Ovary (tissue), 10 donors: ENCODE measurements at places on chromosomes 12 and 14. TPM values are rescaled to one million over a fixed set of nuclear protein-coding genes. Genes with fewer than 3 reads are reported as not detected.

DNA sequence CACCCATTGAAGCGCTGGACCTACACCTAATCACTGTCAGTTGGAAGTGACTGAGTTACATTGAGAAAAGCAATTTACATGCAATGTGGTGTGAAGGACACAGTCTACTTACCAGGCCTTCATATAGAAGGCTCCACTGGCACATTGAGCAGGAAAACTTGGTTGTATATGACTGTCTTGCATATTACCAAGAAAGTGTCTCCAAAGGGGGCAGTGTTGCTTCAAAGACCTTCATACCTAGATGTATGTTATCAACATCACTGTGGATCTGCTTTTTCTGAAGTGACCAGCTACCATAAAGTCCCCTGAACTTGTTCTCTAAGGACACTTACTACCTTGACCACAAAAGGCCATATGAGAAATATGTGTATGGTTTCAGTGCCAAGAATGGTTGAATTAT is 64.1 kb downstream of the NELL2 start:
- H3K36me3 ChIP-seq, result no peaks in the 10 kb centered on the region
- no peaks in the 10 kb centered on the region for H3K4me1 ChIP-seq

GRCh38 chr12:110743571-110744093 is 941 bp upstream of the PPP1CC start:
- peak overlapping the region; percentile 97 for H3K4me3 ChIP-seq

DNA sequence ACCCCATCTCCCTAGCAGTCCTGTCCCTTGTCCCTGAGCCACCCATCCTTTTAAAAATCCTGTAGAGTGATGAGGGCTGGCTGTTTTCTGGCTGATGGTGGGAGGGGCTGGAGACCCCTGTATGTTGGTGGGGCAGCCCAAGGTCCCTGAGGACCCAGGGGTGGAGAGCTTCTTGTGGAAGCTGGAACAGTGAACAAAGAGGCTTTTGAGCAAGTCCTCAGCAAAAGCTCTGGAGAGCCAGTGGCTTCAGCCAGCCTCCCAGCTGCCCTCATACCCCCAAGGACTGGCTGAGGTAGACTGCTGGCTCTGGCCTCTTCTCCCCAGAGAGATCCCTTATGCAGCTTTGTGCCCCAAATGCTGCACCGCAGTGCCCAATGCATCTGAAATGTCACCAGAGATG is 29.2 kb upstream of the COL2A1 start:
- no peak for DNase-seq
- H3K27ac ChIP-seq, result no peak overlapping the region
- peaks cover 6% of the 10 kb centered on the region for H3K4me1 ChIP-seq

- H3K27me3 ChIP-seq, result no peaks in the 10 kb centered on the region
- H3K4me1 ChIP-seq, result peaks cover 57% of the 10 kb centered on the region
- H3K27ac ChIP-seq, result no peak overlapping the region
- no peak overlapping the region for H3K4me3 ChIP-seq
- H3K36me3 ChIP-seq, result no peaks in the 10 kb centered on the region
Observed at GRCh38 chr12:57837864-57838562, 8.5 kb downstream of the CTDSP2 start.

DNA sequence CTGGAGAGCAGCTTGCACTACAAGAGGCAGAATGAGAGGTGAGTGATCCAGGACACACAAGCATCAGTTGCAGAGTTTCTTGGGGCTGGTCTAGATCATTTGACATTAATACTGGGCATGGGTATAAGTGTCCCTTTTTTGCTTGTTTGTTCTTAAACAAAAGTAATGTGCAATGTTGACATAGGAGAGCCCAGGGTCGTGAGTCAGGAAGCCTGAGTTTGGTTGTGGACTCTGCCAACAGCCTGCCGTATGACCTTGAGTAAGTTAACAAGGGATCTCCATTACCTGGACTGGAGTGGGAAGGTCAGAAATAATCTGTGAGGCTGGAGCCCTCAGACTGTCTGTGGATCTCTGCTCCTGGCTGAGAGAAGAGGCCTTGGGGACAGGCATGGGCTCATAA is 170.3 kb downstream of the KCNA5 start:
- no peak overlapping the region for H3K4me3 ChIP-seq
- no peaks in the 10 kb centered on the region for H3K36me3 ChIP-seq
- H3K4me1 ChIP-seq, result no peaks in the 10 kb centered on the region
- H3K27me3 ChIP-seq, result no peaks in the 10 kb centered on the region
- DNase-seq, result no peak

Gene CRIP2
- 23.5 TPM for total RNA-seq
